ENCODE measurements at places on chromosomes 1 and 21. TPM values are rescaled to one million over a fixed set of nuclear protein-coding genes. Genes with fewer than 3 reads are reported as not detected.

- DNase-seq, result no peak
Measured at GRCh38 chr1:206924592-206925105, 2.9 kb upstream of the FCMR start.

GRCh38 chr1:42930178-42931107, 28.2 kb downstream of the SLC2A1 start:
- DNase-seq, result no peak

DNA sequence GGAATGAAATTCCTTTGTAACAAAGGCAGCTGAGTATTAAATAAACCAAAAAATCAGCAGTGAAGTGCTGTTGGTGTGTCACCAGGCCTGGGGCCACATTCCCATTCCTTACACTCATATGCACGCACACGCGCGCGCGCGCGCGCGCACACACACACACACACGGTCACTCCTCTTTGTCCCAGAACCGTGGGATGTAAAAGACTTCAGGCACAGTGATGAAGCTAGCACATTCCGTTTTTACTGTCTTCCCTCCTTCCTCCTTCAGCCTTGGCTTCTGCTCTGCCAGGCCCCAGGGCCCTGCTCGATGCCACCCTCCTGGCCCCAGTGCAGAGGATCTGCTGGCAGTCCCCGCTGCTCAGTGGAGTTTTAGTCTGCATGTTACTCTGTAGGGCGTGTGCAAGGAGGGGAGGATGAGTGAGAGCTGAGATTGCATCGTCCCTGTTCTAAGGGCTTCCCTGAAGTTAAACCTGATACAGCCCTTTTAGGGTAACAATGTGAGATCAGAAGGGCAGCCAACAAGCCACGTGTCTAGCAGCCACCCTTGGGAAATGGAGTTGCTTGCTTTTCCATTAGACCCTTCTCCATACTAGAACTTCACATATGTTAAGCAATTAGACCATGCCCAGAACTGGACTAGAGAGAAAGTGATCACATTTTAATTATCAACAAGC, 71.7 kb upstream of the WDR26 start:
- DNase-seq, result no peak

DNA sequence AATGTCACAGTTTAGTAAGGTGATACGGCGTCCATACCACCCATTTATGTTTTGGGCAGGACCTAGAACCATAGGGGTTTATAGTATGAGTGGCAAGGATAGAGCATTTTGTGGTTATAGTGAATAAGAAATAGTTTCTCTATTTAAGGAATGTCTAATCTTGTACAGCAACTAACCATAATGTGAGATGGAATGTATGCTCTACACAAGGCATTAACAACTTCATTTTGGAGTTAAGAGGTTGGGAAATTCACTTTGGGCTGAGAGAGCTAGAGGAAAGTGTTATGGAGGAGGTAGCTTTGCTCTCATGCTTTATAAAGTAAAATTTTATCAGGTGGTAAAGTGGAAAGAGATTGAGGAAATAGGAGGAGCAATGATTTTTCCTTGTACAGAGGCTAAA, 3.0 kb upstream of the MCL1 start:
- no peak for DNase-seq

DNA sequence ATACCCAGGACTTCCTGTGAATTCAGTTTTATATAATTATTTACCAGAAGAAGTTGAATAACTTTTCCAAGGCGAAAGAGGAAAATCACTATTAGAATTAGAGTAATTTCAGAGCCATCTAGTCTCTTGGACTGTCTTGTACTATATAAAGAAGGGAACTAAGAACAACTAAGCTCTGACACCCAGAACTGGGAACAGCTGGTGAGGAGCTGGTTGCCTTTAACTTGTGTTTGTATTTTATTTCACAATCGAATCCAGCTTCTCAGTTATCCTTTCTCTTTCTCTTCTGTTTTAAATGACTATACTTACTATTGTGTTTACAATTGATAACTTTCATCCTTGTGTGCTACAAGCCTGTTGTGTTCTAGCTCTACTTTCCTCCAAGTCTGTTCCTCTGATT, 8.4 kb downstream of the SNX27 start:
- no peak for DNase-seq

- peak; percentile 28 for DNase-seq
Measured at GRCh38 chr1:173255214-173255813, 48.2 kb upstream of the TNFSF4 start.

DNA sequence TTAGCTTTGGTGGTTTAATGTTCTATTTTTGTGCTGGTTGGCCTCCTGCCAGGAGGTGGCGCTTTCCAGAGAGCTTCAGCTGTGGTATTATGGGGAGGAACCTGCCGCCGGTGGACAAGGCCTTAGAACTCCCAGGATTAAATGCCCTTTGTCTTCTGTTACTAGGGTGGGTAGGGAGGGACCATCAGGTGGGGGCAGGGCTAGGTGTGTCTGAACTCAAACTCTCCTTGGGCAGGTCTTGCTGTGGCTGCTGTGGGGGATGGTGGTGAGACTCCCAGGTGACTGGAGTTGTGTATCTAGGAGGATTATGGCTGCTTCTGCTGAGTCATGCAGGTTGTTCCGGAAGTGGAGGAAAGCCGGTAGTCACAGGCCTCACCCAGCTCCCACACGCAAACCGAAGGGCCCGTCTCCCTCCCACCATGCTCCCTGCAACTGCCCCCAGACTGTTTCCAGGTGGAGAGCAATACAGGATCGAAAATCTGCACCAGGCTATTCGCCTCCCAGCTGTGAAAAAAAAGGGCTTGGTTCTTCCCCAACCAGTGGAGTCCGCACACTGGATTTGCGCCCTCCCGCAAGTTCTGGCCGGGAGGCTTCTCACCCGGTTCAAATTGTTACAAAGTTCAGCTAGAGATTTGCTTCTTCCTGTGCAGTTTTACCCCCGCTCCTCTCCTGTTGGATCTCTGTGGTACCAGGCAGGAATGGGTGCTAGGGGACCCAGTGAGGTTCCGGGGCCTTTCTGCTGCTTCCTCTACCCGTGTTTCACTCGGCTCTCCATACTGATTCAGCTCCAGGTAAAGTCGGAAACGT, 220.5 kb downstream of the CENPF start:
- DNase-seq, result no peak

GRCh38 chr1:245983294-245983967, 523.6 kb downstream of the SMYD3 start:
- no peak for DNase-seq

- DNase-seq, result no peak
Measured at GRCh38 chr1:64433747-64434146, 36.2 kb upstream of the CACHD1 start.

DNA sequence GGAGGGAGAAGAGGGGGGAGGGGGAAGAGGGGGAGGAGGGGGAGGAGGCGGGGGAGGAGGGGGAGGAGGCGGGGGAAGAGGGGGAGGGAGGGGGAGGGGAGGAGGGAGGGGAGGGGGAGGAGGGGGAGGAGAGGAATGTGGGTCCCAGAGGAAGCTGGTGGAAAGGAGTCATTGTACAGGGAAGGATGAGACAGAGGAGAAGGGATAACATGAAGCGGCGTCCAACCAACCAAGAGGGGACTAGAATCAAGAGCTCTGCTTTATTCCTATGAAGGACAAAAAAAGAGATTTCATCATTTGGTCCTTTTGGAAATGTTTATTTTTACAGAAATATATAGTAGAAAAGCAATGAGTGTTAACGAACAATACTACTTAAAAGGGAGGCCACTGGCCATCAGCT, 24.5 kb downstream of the COA6 start:
- DNase-seq, result no peak

GRCh38 chr1:154775621-154776605, 94.2 kb downstream of the KCNN3 start:
- DNase-seq, result no peak

GRCh38 chr21:41170859-41171609, 3.1 kb downstream of the BACE2 start:
- DNase-seq, result no peak

DNA sequence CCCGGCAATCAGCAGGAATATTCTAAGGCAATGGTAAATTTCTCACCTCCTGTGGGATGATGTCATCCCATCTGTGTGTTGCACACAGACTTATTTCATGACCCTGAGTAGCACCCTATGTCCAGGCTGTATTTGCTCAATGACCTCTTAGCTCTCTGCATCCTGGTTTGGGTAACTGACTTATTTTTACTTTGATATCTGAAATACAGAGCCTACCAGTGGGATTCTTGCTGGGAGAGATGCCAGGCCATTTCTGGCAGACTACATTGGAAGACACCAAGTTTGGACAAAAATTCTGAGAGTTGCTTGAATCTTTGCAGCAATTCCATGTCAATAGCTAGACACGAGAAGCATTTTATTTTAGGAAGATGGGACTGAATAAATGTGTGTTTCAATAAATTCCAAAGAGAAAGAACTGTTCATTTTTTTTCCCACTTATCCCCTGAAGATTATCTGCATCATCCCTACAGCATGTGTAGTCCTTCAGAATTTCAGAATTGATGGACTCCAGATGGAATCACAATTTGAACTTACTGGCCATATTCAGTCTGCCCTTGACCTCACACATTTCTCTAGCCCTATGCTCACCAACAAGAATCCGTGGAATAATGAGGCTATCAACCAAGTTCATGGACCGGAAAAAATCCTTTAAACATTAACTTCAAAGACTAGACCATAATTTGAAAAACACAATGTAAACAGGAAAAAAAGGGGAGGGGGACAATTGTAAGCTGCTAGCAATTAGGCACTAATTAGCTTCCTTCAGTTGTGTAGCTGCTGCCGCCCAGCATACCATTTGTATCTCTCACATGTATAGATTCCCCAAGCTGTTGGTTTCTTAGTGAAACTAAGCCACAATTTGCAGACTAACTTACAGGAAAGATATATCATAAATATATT, 226.5 kb downstream of the HMCN1 start:
- DNase-seq, result no peak

The MED8 gene
- total RNA-seq, result 36.0 TPM

The PER3 gene
- total RNA-seq, result 5.8 TPM

The HES2 gene
- total RNA-seq, result 8.4 TPM

The MIER1 gene
- 28.7 TPM for total RNA-seq

The IL10 gene
- not detected for total RNA-seq

The LRRC7 gene
- total RNA-seq, result not detected

The PACC1 gene
- 17.6 TPM for total RNA-seq

The AMY1B gene
- total RNA-seq, result not detected
